ENCODE measurements at places on chromosomes 7 and 10.

GRCh38 chr10:130215151-130215930 is 79.2 kb downstream of the GLRX3 start:
- DNase-seq, result no peak

GRCh38 chr7:151818674-151819519 is 58.0 kb downstream of the PRKAG2 start:
- no peak for DNase-seq

- DNase-seq, result no peak
Measured at GRCh38 chr10:4254101-4254994, 469.3 kb upstream of the KLF6 start.

DNA sequence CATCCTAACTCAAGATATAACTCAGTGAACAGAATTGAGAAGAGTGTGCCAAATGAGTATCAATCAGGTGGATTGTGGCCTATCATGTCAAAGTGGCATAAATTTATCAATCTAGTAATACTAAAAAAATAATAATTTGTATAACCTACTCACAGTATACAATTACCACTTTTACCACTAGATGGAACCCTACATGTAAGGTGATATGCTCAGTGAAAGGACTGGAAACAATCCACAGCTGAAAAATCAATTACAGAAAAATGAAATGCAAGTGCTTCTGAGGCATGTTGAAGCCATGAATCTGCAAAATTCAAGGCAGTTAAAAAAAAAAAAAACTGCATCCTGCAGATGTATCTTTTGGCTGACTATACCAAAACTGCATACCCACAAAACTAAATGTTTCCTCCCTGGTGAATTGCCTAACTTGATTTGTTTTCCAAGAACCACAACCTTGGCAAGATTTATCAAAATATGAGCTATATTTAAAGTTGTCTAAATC is 13.9 kb downstream of the ARHGAP19 start:
- no peak for DNase-seq

DNA sequence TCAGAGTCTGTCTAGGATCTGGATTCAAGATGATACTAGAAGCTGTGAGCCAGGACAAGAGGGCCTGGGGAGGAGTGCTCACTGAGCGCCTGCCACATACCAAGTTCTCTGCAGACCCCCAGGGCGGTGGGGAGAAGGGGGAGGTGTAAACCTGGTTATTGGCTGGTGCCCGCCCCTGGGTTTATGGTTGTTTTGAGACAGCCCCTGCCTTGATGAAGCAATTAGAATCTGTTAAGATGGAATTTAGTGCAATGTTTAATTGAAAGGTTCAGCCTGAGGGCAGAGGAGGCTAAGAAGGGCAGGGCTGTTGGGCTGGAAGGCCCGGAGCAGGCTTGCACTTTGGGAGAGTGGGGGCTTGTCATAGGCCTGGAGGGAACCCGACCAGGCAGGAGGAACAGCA is 42.7 kb downstream of the PRF1 start:
- DNase-seq, result no peak

DNA sequence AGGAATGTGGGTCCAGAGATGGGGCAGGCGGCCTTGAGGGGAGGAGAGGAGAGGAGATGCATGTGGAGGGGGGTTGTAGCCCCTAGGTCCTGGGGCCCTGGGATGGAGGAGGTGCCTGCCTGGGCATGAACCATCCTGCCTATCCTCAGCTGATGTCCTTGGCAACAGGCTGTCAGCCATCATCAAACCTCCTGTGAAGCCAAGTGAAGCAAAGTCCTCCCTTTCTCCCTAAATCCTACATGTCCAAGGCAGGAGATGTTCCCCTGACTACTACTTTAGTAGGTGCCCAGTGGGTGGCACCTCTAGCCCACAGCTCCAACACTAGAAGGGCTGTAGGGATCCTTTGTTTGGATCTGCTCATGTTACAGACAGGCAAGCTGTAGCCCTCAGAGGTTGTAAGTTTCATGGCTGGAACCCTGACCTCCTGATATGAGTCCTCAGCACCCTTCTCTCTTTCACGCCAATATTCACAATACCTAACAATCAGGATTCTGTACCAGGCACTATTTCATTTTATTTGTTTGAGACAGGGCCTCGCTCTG is 66.6 kb upstream of the SYPL1 start:
- DNase-seq, result no peak

GRCh38 chr10:108443636-108444035 is 1279.1 kb upstream of the SORCS1 start:
- DNase-seq, result no peak

- no peak for DNase-seq
Measured at GRCh38 chr10:25849988-25850387, 84.0 kb upstream of the MYO3A start.

- no peak for DNase-seq
Measured at GRCh38 chr7:9201928-9202327, 768.5 kb downstream of the NXPH1 start.

DNA sequence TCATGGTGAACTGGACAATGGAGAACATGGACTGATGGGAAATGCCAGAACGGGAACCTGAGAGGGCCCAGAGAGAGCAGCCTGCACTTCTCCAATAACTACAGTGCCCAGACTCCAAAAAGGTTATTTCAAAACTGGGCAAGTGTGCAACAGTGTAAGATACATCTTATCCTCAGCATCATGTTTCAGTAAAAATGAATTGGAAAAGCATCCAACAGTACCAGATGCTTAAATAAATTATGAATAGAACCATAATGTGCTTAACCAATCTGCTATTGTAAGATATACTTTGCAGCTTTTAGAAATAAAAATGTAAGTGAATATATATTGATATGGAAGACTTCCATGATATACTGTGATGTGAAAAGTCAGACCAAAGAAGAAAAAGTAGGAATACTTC is 303.3 kb downstream of the GRID1 start:
- no peak for DNase-seq

GRCh38 chr7:150685219-150686029 is at the start of gene GIMAP2:
TSS of gene GIMAP2 (plus strand) at chr7:150685706. CDS start at chr7:150687060, 1,354 bp downstream.
- no peak for DNase-seq

DNA sequence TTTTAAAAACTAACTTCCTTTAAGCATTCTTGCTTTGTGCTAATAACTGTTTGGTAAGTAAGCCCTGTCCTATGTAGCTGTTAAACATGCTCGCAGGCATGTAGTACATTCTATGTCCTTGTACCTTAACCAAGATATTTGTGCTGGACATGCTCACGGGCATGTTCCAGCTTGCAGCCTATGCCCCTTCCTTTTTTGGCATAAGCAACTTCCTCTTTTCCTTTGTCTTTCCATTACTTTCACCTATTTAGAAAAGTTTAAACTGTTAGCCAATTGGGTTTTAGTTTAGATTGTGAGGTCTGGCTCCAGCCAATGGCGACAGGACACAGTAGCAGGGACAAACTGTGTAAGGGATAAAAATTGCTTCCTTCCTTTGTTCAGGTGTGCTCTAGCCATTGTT is 14.4 kb upstream of the APBB1IP start:
- DNase-seq, result no peak

GRCh38 chr10:13894412-13895093 is 307.8 kb downstream of the PRPF18 start:
- DNase-seq, result no peak

GRCh38 chr10:17888189-17888588 is 63.5 kb upstream of the SLC39A12 start:
- no peak for DNase-seq

Data from stimulated activated CD4-positive, alpha-beta T cell treated with anti-CD3 and anti-CD28 coated beads, TNF-alpha, amount 100 ng/mL, for 1 hour (primary cell).